ENCODE measurements at places on chromosomes 3 and 15. TPM values are rescaled to one million over a fixed set of nuclear protein-coding genes. Genes with fewer than 3 reads are reported as not detected.
A peak's percentile ranks its signal among the peaks of the same experiment; 100 is the strongest.

GRCh38 chr3:150033721-150034120 lies 63.0 kb upstream of the PFN2 start:
- no peak for DNase-seq

- no peak for DNase-seq
These were observed 109.9 kb downstream of the SCAPER start for GRCh38 chr15:76795217-76795616.

DNA sequence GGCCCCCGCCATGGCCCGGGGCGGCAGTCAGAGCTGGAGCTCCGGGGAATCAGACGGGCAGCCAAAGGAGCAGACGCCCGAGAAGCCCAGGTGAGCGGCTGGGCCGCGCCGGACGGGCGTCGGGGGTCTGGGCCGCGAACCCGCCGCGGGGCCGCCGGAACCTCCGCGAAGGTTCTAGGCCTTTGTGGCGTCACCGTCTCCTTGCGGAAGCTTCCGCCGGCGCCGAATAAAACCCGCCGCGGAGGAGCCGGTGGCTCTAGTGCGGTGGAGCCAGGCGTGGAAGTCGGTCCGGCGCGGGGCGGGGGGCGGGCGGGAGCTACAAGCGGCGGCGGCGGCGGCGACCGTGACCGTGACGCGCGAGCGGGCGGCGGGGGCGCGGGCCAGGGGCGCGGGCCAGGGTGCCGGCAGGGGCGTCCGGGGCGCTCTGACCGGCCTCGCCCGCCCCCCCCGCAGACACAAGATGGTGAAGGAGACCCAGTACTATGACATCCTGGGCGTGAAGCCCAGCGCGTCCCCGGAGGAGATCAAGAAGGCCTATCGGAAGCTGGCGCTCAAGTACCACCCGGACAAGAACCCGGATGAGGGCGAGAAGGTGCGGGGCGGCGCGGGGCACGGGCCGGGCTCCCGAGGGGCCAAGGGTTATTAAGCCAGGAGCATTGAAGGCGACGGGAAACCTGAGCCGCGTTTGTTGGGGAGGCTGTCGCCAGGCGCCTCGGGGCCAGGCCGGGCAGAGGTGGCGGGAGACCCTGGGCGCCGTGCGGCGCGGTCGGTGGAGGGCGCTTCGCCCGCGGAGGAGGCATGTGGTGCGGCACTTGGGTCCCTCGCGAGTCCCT lies at the start of gene DNAJA4:
Gene DNAJA4 (plus strand): TSS at position 259 of the 833 bp plus-strand sequence. CDS start 202 bp downstream, at position 461.
- DNase-seq, result peak; percentile 74

DNA sequence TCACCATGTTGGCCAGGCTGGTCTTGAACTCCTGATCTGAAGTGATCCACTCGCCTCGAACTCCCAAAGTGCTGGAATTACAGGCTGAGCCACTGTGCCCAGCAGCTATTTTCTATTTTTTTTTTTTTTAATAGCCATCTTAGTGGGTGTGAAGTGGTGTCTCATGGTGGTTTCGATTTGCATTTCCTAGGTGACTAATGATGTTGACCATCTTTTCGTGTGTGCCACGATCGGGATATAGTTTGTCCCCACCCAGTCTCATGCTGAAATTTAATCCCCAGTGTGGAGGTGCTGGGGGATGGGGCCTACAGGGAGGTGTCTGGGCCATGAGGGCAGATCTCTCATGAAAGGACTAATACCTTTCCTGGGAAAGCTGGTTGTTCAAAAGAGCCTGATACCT lies 41.8 kb upstream of the MUC13 start:
- DNase-seq, result no peak

CIB1 gene
- polyA plus RNA-seq, result 229 TPM

Data from naive thymus-derived CD4-positive, alpha-beta T cell (primary cell).